Breast epithelium (tissue), 4 donors: ENCODE measurements at places on chromosomes 13 and 19.

- no peak overlapping the region for H3K27ac ChIP-seq
- H3K4me3 ChIP-seq: no peak overlapping the region
These were observed 72.4 kb upstream of the NBEA start for GRCh38 chr13:34869696-34870095.

DNA sequence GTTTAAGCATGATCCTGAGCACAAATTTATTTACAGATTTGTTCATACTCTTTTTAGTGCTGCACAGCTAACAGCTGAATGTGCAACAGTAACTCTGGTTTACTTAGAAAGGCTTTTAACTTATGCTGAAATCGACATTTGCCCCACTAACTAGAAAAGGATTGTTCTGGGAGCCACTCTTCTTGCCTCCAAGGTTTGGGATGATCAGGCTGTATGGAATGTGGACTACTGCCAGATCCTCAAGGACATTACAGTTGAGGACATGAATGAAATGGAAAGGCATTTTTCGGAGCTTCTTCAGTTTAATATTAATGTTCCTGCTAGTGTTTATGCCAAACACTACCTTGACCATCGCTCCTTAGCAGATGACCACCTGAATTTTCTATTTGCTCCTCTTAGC is 16.0 kb downstream of the ZNF100 start:
- DNase-seq: no peak
- no peaks in the 10 kb centered on the region for H3K36me3 ChIP-seq
- no peak overlapping the region for H3K27ac ChIP-seq

DNA sequence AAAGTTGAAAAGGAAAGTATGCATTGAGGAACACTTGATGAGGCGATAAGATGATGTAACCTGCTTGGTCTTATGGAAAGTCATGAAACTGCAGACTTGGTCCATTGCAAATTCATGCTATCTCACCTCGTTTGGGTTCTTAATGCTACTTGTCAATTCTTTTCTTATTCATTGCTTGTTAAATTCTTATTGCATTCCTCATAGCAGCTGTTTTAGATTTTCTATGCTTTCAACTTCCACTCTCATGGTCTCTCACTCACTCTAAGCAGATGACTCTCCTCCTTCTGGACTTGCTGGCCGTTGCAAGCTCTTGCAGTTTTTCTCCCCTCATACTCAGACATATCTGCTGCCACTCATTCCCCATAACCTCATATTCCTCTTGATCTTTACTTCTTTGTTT is 67.8 kb upstream of the CSNK1A1L start:
- no peaks in the 10 kb centered on the region for H3K27me3 ChIP-seq
- no peak overlapping the region for H3K27ac ChIP-seq
- H3K4me3 ChIP-seq: no peak overlapping the region
- H3K4me1 ChIP-seq: no peaks in the 10 kb centered on the region

GRCh38 chr19:36060430-36060829 is 5.7 kb downstream of the WDR62 start:
- no peak for DNase-seq
- no peaks in the 10 kb centered on the region for H3K36me3 ChIP-seq
- no peaks in the 10 kb centered on the region for H3K27me3 ChIP-seq
- no peak overlapping the region for H3K27ac ChIP-seq
- H3K4me3 ChIP-seq: no peak overlapping the region
- peaks cover 3% of the 10 kb centered on the region for H3K4me1 ChIP-seq

- no peak overlapping the region for H3K27ac ChIP-seq
- H3K4me3 ChIP-seq: no peak overlapping the region
- DNase-seq: no peak
- H3K36me3 ChIP-seq: no peaks in the 10 kb centered on the region
- no peaks in the 10 kb centered on the region for H3K4me1 ChIP-seq
These were observed 6.0 kb upstream of the SYT5 start for GRCh38 chr19:55186080-55186479.

DNA sequence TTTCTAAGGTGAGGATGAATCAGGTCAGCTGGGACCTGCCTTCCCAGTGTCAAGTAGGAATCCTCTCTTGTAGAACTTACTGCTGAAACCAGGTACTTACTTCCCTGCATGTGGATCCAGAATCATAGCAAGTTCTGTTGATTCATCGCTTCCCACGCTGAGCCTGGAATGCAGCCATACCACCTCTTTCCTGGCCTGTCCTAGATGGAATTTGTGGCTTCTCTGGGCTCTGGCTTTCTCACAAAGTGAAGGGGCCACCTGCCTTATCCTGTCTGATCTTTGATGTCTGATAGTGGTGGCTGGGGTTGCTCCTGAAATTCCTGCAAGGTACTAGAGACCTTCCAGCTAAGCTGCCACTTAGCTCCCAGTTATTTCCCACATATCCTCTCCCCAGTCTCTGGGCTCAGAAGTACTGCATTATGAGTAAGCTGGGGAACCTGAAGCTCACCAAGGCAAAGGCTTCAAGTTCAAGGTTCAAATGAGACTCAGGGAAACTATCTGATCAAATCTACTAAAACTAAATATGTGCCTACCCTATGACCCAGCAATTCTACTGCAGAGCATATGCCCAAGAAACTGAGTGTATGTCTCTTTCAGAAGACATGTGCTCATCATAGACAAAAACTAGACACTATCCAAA is 103.5 kb downstream of the SUCLA2 start:
- no peaks in the 10 kb centered on the region for H3K4me1 ChIP-seq
- no peaks in the 10 kb centered on the region for H3K27me3 ChIP-seq
- no peak overlapping the region for H3K4me3 ChIP-seq

DNA sequence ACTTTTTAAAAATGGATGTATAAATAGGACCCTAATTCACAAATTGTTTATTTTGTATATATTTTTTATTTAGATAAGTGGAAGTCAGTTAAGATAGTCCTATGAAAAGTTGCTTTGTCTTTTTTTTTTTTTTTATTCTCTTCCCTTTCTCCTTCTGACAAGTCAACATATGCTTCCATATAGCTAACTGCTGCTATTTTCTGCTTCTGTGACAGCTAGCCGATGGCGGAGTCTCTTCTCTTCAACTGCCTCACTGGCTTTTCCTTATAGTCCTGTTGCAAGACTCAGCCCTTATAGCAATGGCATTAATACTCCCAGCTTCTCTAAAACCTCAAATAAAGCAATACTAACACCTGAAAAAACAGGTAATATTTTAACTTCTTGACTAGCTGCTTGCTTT is 45.3 kb downstream of the SLAIN1 start:
- no peaks in the 10 kb centered on the region for H3K36me3 ChIP-seq
- H3K4me1 ChIP-seq: no peaks in the 10 kb centered on the region
- H3K27ac ChIP-seq: no peak overlapping the region

- H3K36me3 ChIP-seq: no peaks in the 10 kb centered on the region
- H3K27me3 ChIP-seq: no peaks in the 10 kb centered on the region
- no peak overlapping the region for H3K27ac ChIP-seq
- no peaks in the 10 kb centered on the region for H3K4me1 ChIP-seq
- DNase-seq: peak; percentile 80
These were observed 8.3 kb upstream of the MZF1 start for GRCh38 chr19:58581227-58582141.

GRCh38 chr13:24500977-24501376 is 11.6 kb downstream of the PARP4 start:
- no peaks in the 10 kb centered on the region for H3K27me3 ChIP-seq
- no peak overlapping the region for H3K4me3 ChIP-seq
- H3K36me3 ChIP-seq: no peaks in the 10 kb centered on the region
- no peak overlapping the region for H3K27ac ChIP-seq
- no peak for DNase-seq
- H3K4me1 ChIP-seq: no peaks in the 10 kb centered on the region

DNA sequence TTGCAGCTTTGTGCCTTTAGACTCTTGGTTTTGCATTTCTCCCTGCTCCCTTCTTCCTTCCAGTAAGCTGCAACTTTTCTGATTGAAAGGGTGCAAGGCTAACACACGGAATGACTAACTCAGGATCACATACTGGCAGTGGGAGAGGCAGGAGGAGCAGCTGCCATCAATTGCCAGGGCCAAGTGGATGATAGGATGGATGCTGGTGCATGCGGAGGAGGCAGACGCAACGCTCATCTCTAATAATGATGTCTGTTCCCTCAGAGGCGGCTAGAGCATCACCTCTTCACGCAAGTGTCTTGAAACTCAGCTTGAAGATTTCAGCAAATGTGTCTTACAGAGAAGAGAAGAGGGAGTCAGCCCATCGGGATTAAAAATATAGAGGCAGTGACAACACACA is 49.5 kb upstream of the TPM4 start:
- H3K27me3 ChIP-seq: no peaks in the 10 kb centered on the region
- H3K36me3 ChIP-seq: no peaks in the 10 kb centered on the region
- no peak overlapping the region for H3K27ac ChIP-seq
- DNase-seq: no peak
- H3K4me3 ChIP-seq: no peak overlapping the region

DNA sequence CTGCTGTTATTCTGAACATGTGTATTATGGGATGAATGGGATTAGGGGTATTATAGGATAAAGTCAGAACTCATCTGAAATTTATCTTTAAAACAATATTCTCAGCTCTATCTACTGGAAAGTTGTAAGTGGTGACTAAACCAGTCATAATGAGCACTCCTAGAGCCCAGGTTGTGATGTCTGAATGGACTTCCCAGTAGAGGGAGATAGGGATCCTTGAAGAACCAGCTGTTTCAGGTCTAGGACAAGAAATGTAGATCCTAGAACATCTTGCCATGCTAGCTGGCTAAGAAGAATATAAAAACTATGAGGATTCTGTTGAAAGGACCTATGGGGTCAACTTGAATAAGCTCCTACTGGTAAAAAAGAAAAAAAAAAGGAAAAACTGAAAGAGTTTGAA is 310.8 kb downstream of the SLC7A1 start:
- H3K27me3 ChIP-seq: no peaks in the 10 kb centered on the region
- H3K27ac ChIP-seq: no peak overlapping the region
- H3K4me3 ChIP-seq: no peak overlapping the region
- no peak for DNase-seq
- H3K36me3 ChIP-seq: no peaks in the 10 kb centered on the region

- H3K4me1 ChIP-seq: no peaks in the 10 kb centered on the region
- no peak overlapping the region for H3K4me3 ChIP-seq
- no peaks in the 10 kb centered on the region for H3K36me3 ChIP-seq
These were observed 5.1 kb upstream of the EPS8L1 start for GRCh38 chr19:55070466-55071128.

- peak; percentile 48 for DNase-seq
- H3K27ac ChIP-seq: peak overlapping the region; percentile 98
- H3K27me3 ChIP-seq: no peaks in the 10 kb centered on the region
- H3K4me1 ChIP-seq: no peaks in the 10 kb centered on the region
- peak overlapping the region; percentile 81 for H3K4me3 ChIP-seq
These were observed 760 bp downstream of the ZNF91 start for GRCh38 chr19:23394511-23394910.

GRCh38 chr13:65268009-65268408 is 1962.1 kb downstream of the PCDH9 start:
- H3K27me3 ChIP-seq: no peaks in the 10 kb centered on the region
- no peak for DNase-seq
- H3K27ac ChIP-seq: no peak overlapping the region
- no peaks in the 10 kb centered on the region for H3K4me1 ChIP-seq
- no peaks in the 10 kb centered on the region for H3K36me3 ChIP-seq
- no peak overlapping the region for H3K4me3 ChIP-seq

GRCh38 chr13:42561752-42562467 is 12.0 kb upstream of the TNFSF11 start:
- no peaks in the 10 kb centered on the region for H3K27me3 ChIP-seq
- no peaks in the 10 kb centered on the region for H3K4me1 ChIP-seq
- DNase-seq: no peak
- no peak overlapping the region for H3K27ac ChIP-seq
- H3K36me3 ChIP-seq: no peaks in the 10 kb centered on the region

- no peak overlapping the region for H3K27ac ChIP-seq
- no peak for DNase-seq
- no peak overlapping the region for H3K4me3 ChIP-seq
- H3K27me3 ChIP-seq: no peaks in the 10 kb centered on the region
These were observed 1516.7 kb upstream of the PCDH20 start for GRCh38 chr13:62932256-62932883.

- no peak for DNase-seq
- H3K36me3 ChIP-seq: no peaks in the 10 kb centered on the region
- no peaks in the 10 kb centered on the region for H3K4me1 ChIP-seq
These were observed 429.0 kb downstream of the TSHZ3 start for GRCh38 chr19:30920222-30920621.

DNA sequence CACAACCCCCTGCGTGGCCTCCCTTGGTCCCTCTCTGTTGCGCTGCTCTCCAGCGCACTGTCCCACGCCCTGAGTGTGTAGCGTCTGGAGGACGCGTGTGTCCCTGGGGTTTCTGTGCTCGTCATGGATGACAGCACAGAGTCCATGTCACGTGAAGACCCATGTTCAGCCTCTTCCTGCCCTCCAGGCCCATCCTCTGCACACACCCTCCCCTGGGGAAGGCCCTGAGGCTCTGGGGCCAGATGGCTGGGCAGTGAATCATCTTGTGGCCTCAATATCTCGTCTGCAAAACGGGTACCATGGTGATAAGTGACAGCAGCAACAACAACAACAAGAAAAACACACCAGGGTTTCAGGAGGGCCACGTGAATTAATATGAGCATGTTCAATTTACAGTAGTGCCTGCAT is 71.5 kb upstream of the ARHGEF7 start:
- H3K36me3 ChIP-seq: no peaks in the 10 kb centered on the region
- no peak overlapping the region for H3K27ac ChIP-seq

GRCh38 chr19:39759457-39760184 is 19.0 kb upstream of the LEUTX start:
- H3K27me3 ChIP-seq: peaks cover 24% of the 10 kb centered on the region
- H3K27ac ChIP-seq: no peak overlapping the region
- no peak overlapping the region for H3K4me3 ChIP-seq
- H3K36me3 ChIP-seq: no peaks in the 10 kb centered on the region

- H3K36me3 ChIP-seq: no peaks in the 10 kb centered on the region
- DNase-seq: no peak
- peak overlapping the region; percentile 32 for H3K27ac ChIP-seq
- H3K4me1 ChIP-seq: no peaks in the 10 kb centered on the region
- no peak overlapping the region for H3K4me3 ChIP-seq
These were observed 12.8 kb downstream of the COL4A1 start for GRCh38 chr13:110294146-110294545.

DNA sequence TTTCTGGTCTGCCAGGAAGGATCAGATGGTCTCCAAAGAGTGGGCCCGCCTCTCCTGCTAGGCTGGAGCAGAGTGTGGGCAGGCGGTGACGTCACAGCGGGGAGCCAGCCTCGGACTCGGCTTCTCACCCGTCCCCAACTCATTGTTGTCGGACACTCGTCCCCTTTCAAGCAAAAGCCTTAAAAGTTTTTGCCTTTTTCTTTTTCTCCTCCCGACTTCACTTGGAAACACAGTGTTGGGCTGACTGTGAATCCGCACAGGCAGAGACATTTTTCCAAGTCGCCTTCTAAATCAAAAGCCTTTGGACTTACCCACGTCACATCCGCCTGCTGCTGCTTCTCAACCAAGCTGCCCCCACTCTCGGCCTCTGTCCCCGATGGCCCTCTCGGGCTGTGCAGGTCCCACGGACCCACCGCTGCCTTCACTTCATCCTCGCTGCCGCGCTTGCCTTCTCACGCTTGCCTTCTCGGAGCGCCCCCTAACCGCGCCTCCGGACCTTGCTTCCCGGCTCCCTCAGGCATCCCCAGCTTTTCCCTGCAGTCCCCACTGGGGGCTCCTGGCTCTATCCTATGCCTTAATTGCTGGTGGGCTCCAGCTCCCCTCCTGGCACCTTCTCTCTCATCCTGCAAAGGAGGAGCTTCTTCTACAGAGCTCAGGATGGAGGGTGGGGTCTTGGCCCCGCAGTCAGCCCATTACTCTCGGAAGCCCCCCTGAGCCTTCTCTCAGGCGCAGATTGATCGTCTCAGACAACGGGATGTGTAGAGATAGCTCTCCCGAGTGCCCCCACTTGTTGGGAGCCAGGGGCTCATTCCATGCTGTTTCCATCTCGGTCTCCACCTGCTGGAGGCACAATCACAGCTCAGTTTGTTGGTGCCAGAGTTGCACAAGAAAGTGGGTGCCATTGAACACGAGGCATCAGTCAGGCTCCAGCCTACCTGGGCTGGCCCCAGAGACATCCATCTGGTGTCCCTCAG is 3.9 kb upstream of the ZNF135 start:
- H3K4me3 ChIP-seq: peak overlapping the region; percentile 52
- no peaks in the 10 kb centered on the region for H3K27me3 ChIP-seq
- DNase-seq: peak; percentile 36
- H3K36me3 ChIP-seq: no peaks in the 10 kb centered on the region
- no peaks in the 10 kb centered on the region for H3K4me1 ChIP-seq
- H3K27ac ChIP-seq: peak overlapping the region; percentile 76
